M059J (cell line): ENCODE measurements at places on chromosomes 4 and X.

DNA sequence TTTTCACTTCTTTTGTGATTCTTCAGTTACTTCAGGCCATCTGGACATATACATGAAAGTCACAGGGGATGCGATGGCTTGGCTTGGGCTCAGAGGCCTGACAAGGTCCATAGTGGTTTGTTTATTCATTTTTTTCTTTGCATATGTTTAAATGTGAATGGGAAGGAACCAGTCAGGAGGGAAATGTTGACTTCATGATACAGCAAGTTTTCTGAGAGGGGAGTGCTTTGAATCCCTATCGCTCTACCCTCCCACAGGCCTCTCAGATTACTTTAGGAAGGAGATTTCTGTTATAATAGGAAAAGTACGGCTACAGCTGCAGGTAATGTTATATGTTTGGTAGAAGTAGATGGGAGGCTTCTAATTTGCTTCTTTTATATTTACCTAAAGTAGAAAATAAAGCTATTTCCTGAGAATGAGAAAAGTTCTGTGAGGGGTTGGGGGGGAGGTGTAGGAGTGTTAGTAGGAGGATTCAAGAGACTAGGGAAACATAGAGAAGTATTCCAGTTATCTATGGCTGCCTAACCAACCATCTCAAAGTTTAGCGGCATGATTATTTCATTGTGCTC lies 322.9 kb downstream of the RAPGEF2 start:
- no peak for DNase-seq

GRCh38 chr4:113987382-113987941 lies 8.0 kb upstream of the ARSJ start:
- DNase-seq: no peak

- DNase-seq: peak; percentile 28
Observed at GRCh38 chr4:147773261-147774184, 41.6 kb downstream of the ARHGAP10 start.

DNA sequence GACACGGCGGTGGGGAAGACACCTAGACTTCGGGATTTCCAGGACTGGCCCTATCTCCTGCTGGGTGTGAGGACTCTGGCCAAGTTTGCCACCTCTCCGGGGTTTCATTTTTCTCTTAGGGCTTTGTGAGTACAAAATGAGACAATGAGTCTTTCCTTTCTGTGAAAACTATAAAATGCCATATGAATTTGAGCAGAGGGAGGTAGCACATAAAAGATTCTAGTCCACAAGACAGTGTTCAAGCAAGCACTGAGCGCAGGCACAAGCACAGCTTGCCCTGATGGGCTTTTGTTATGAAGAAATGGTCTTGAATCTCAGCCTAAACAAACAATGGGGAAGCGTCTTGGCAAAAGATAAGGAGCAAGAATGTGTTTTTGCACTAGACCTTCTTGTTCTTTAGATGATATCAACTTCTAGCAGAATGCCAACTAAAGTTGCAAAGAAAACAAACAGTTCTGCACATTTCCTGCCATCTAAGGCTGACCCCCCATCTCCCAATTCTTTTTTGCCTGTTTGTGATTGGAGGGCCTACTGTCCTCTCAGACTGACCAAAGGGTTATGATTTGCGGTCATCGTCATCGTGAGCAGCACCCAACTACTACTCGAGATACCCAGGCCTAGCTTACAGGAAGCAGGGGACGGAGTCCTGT lies 73.0 kb upstream of the ZNF518B start:
- DNase-seq: peak; percentile 77

GRCh38 chrX:14903891-14904290 lies 30.7 kb downstream of the MOSPD2 start:
- no peak for DNase-seq

DNA sequence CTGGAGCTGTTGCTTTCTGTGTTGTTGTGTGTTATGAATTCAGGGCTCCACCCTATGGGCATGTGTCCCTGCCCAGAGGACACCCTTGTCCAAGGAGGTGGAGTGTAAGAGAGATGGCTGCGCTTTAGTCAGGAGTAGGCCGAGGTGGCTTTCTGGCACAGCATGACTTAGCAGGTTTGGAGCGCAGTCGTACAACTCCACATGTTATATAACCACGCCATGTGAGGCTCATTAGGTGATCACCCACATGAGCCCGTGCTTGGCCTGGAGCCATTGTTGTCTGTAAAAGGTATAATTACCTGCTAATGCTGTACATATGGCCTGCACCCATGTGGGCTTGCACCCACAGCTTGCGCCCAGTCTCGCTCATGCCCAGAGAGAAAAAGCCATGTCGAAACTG lies 15.8 kb upstream of the ANAPC4 start:
- DNase-seq: no peak

GRCh38 chr4:1003271-1004070 lies 8.0 kb upstream of the FGFRL1 start:
- no peak for DNase-seq

DNA sequence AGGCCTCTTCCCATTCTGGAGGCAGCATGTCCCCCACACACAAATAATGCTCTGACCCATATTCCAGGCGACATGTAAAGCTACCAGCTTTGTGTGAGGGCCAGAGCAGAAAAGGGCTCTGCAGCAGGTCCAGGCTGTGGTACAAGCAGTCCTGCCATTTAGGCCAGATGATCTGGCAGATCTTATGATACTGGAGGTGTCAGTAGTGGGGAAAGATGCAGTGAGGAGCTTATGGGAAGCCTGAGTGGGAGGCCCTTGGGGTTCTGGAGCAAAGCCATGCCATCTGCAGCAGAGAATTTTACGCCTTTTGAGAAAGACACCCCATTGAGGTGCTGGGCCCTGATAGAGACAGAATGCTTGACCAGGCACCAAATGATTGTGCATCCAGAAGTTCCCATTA lies 7.7 kb downstream of the SYN1 start:
- DNase-seq: no peak

DNA sequence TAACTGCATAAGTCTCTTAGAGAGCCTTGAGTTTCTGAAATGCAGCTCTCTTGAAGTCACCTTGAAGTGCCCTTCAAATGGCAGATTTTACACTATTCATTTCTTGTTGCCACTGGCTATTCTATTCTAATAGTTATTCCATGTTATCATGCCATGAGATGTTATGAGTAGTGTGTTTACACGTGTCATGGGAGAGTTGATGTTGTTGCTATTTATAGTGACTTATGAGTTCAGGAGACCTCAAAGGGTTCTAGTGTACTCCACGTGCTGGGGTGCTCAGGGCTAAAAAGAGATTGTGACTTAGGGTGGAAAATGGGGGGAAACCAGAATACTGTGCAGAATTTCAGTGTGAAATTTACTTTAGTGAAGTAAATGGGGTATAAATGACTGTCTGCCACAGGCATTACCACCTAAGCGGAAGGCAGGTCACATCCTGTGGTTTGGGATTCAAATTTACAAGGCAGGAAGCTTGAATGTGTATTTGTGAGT lies 77.1 kb upstream of the SLC4A4 start:
- DNase-seq: peak; percentile 72

GRCh38 chr4:152374606-152375285 lies 161.1 kb downstream of the FBXW7 start:
- DNase-seq: no peak

- no peak for DNase-seq
Observed at GRCh38 chrX:134161162-134161561, 75.8 kb upstream of the CCDC160 start.

GRCh38 chr4:3404546-3404945 lies 37.2 kb upstream of the HGFAC start:
- no peak for DNase-seq

DNA sequence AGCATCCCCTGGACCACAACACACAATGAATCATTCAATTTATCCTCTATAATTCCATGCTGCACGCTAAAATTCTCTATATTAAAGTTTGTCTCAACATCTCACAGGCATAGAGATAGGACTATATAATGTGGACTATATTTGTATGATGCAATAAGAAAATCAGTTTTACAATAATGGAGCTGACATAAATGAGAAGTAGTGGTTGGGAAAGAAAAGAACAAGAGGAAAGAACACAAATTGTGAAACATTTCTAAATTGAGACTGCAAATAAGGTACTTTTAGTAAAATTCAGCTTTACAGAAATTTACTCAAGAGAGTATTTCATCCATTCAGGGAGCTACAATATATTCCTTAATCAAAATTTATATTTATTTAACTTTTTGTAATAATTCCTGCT lies 120.4 kb downstream of the ARAP2 start:
- DNase-seq: no peak

DNA sequence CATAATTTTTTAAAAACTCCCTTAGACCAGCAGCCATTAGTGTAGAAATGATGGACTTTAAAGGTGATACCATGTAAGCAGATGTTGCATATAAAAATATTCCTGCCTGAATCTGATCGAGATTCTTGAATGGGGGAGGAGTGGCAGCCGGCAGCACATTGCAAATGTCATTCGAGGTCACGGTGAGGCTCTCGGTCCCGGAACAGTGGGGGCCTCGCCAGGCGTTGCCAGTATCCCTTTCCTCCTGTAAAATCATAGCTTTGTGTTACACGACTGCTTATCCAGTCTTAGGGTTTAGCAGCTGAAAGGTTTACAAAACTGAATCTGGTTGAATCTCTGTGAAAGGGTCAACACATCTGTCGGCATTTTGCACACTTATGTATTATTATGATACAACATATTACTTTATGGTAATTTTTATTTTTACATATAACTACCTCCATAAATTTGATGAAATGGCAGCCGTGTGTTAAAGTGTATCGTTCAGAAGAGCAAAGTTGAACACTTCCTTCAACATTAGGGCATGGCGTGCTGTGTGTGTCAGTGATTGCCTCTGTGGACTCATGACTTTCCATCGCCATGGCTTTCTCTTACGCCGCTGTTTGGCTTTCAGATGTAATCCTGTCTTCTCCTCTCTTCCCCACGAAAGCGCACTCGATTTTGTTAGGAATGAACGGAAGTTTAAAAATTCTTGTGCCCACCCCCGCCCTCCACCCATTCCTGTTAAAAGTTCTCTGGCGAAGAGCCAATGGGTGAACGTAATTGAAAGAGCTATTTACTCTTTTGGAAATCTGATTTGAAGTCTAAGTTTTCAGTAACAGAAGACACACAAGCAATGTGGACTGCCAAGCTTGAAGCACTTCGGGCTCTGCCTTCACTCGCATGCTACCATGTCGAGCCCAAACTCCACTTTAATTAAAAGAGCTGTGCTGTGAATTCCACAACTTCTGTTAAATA lies 114.8 kb downstream of the STOX2 start:
- no peak for DNase-seq

- no peak for DNase-seq
Observed at GRCh38 chr4:68283714-68284113, 38.2 kb upstream of the TMPRSS11B start.

GRCh38 chrX:137565921-137566745 lies at the start of gene ZIC3:
TSS of gene ZIC3 (plus strand) at chrX:137566127. CDS start at chrX:137566692, 565 bp downstream.
- no peak for DNase-seq

DNA sequence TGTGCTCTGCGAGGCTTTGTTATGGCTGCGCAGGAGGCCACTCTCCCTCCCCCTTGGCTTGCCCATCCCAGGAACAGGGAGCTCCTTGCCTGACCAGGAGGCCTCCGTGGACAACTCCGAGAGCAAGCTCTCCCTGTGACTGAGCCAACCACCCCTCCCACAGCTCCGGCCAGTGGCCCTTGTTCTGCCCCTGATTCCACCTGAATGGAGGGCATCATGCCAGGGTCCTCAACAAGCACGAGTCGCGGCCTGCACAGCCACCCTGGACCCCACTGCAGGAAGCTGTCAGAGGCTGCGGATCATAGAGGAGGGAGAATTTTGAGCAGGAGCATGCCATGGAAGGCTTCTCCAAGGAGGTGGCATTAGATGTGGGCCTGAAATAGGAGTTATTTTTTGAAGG lies 44.8 kb upstream of the GRPEL1 start:
- DNase-seq: no peak

GRCh38 chr4:186918466-186918865 lies 194.8 kb upstream of the FAT1 start:
- DNase-seq: peak; percentile 35

GRCh38 chr4:8150152-8151090 lies 8.2 kb downstream of the ABLIM2 start:
- no peak for DNase-seq

DNA sequence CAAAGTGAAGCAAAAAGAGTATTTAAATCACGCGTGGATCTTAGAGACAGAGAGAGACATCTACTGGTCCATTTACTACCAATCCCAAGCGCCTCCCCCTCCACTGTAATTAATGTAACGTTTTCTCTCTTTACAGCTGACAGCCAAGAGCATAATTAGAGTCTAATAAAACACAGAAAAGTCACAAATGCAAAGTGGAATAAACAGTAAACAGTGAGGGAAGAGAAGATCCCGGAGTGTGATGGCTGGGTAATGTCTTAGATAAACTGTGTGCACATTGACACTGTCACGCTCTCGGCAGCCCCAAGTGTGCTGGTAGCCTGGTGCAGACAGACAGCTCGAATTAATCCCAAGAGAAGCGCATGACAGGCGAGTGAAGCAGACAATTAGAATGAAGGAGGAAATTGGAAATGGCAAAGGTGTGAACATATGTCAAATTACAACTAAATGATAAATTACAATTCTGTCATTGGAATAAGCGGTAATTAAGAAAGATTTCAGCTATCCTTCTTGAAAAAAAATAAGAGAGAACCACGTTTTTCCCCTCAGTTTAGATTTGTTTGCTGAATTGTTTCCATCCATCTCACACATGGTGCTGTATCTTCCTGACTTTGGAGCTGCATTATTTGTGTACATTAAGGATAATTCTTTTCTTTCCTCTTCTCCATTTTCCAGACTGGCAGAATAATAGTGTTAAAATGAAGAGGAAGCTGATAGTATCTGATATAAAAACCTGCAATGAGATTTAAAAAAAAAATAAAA lies 100.1 kb downstream of the CXXC4 start:
- no peak for DNase-seq

DNA sequence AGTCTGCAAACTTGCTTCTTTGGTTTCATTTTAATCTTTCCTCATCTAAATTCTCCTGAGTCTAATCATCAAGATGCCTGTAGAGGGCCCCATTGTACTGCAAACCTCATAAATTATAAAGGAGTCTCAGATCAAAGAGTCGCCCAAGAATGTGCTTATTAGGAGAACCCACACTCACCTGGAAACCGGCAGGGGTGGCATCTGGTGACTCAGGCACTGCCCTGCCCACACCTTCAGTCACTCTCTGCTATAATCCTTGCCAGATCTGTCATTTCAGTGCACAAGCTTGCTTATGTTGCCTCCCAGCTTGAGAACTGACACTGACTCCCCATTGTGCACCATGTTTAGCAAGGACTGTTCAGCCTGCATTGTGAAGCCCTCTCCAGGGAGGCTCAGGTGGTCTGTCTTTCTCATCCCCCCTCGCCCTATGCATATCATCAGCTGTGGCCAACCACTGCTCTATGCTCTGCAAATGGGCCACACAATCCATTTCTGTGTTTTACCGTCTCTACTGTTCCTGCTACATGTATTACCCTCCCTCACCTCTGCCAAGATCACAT lies 12.4 kb downstream of the EPGN start:
- DNase-seq: peak; percentile 76
